Sigmoid colon (tissue), 7 donors: ENCODE measurements at places on chromosomes 11 and 22. TPM values are rescaled to one million over a fixed set of nuclear protein-coding genes. Genes with fewer than 3 reads are reported as not detected.

OR51E1 gene
- total RNA-seq = 1.8 TPM

- H3K27me3 ChIP-seq = no peaks in the 10 kb centered on the region
- no peaks in the 10 kb centered on the region for H3K36me3 ChIP-seq
- H3K27ac ChIP-seq = no peak overlapping the region
- no peak overlapping the region for H3K4me3 ChIP-seq
- DNase-seq = no peak
- no peaks in the 10 kb centered on the region for H3K4me1 ChIP-seq
Measured at GRCh38 chr22:37222440-37222971, 10.2 kb upstream of the SSTR3 start.

DNA sequence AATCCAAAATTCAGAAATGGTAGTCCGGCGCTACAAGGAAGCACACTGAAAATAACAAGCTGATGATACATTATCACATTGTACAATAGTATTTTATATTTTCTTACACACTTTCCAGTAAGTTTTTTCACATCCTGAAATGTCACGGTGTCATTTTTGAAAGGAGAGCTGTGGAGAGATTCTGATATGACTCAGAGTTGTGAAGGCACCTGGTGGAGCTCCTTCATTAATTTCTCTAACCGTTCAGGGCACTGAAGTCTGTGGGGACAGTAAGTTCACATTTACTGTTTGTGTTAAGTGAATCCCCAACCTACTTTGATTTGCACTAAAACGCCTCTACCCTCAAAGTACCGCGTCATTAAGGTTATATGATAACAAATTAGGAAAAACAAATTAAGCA lies 13.3 kb downstream of the LDHAL6A start:
- H3K27me3 ChIP-seq = no peaks in the 10 kb centered on the region
- H3K36me3 ChIP-seq = no peaks in the 10 kb centered on the region
- H3K4me3 ChIP-seq = no peak overlapping the region
- no peaks in the 10 kb centered on the region for H3K4me1 ChIP-seq
- H3K27ac ChIP-seq = no peak overlapping the region

DNA sequence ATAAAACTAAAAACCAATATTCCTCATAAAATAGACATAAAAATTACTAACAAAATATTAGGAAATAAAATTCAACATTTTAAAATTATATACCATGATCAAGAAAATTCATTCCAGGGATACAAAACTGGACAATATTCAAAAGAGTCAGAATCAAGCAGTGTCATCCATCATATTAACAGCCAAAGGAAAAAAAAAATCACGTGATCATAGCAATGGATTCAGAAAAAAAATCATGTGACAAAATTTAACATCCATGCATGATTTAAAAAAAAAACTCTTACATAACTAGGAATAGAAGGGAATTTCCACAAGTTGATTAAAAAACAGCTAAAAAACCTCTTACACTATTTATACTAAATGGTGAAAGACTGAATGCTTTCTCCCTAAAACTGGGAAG lies 95.3 kb upstream of the USP47 start:
- no peaks in the 10 kb centered on the region for H3K36me3 ChIP-seq
- H3K27me3 ChIP-seq = no peaks in the 10 kb centered on the region
- DNase-seq = no peak
- no peaks in the 10 kb centered on the region for H3K4me1 ChIP-seq
- H3K27ac ChIP-seq = no peak overlapping the region

- DNase-seq = no peak
- H3K4me3 ChIP-seq = no peak overlapping the region
- H3K4me1 ChIP-seq = no peaks in the 10 kb centered on the region
- no peaks in the 10 kb centered on the region for H3K27me3 ChIP-seq
Measured at GRCh38 chr22:38109371-38110001, 998 bp downstream of the BAIAP2L2 start.

DNA sequence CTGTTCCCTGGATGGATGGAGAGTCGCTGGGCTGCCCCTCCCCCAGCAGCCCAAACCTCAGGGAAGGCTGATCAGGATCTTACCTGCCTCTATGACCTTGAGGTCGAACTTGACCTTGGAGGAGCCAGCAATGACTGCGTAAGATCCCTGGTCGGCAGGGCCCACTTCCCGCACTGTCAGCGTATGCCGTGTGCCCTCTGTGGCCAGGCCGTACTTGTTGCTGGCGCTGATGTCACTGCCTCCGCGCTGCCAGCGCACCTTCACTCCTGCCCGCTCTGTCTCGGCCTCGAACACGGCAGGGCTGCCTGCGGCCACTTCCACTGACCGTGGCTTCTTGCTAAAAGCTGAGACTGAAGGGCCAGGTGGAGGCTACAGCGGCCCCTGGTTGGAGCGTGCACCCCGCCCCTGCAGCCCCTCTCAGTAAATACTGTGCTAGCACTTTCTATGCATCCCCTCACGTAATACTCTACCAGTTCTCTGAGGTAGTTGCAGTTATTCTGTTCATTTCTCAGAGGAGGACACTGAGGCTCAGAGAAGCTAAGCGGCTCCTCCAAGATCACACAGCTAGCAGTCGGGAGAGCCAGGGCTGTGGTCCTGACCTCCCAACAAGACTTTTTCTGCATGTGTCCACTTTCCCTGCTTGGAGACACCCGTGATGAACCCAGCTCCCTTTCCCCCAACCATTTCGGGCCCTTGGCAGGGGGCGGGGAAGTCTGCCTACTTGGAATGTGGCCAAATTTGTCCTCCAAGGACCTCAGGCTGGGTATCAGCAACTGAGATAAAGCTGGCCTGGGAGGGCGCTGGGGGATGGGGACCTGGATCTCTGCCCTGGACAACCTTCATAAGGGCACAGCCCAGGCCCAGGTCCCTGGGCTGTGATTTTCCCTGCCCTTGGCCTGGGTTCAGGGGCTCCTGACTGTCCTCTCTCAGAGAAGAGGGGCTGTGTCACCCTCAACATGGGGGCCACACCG lies 1.1 kb downstream of the MYBPC3 start:
- no peak for DNase-seq
- no peak overlapping the region for H3K27ac ChIP-seq

- no peaks in the 10 kb centered on the region for H3K27me3 ChIP-seq
- peaks cover 20% of the 10 kb centered on the region for H3K4me1 ChIP-seq
- H3K27ac ChIP-seq = no peak overlapping the region
- no peak for DNase-seq
Measured at GRCh38 chr11:13308704-13309103, 31.1 kb downstream of the BMAL1 start.

DNA sequence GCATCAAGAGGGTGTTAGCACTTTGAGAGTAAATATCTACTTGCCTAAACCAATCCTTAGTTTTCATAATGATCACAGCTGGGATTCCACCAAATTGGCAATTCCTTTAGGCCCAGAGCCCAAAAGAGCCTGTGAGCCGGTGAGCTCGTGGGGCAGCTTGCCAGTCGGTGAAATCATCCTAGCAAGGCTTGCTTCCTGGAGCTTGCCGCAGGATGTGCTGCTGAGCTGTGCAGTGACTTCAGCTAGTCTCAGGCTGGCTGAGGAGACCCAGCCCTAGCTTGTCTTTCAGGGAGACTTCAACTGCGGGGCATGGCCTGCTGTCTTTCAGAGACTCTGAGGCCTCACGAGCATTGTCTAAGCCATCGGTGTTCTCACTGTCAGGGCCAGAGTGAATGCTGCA lies 73.6 kb upstream of the SUSD2 start:
- peak overlapping the region; percentile 76 for H3K27ac ChIP-seq
- no peaks in the 10 kb centered on the region for H3K27me3 ChIP-seq
- H3K4me1 ChIP-seq = peaks cover 38% of the 10 kb centered on the region
- no peak overlapping the region for H3K4me3 ChIP-seq
- DNase-seq = peak; percentile 97
